Frontal cortex (tissue), 4 donors: ENCODE measurements at places on chromosomes 6 and 20. TPM values are rescaled to one million over a fixed set of nuclear protein-coding genes. Genes with fewer than 3 reads are reported as not detected.

GRCh38 chr6:145689529-145689928, 45.8 kb downstream of the EPM2A start:
- no peak for DNase-seq

GRCh38 chr20:62424249-62425107, 2.9 kb downstream of the RBBP8NL start:
- no peak for DNase-seq

The ZC2HC1B gene
- not detected for total RNA-seq

DNA sequence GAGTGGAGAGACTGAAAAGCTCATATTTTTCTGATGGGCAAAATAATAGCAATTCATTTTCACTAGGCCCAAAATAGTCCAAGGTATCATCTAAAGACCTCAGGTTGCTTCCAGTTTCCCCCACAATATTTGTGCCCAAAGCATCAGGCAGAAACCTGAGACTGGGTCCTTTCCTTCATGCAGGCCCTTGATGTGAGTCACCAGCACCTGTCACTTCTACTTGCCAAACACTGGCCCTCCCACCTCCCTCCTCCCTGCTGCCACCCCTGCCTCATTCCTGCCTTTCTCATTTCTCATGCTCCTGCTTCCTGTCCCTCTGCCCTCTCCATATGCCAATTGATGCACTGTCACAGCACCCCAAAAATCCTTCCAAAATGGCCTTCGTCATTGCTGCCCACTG, 230.4 kb upstream of the CST7 start:
- no peak for DNase-seq

GRCh38 chr6:56838016-56838555, 116.8 kb upstream of the BEND6 start:
- DNase-seq = no peak
